ENCODE measurements at places on chromosomes 6 and 20.

GRCh38 chr20:56445130-56445529 lies 23.3 kb upstream of the RTF2 start:
- DNase-seq = no peak

DNA sequence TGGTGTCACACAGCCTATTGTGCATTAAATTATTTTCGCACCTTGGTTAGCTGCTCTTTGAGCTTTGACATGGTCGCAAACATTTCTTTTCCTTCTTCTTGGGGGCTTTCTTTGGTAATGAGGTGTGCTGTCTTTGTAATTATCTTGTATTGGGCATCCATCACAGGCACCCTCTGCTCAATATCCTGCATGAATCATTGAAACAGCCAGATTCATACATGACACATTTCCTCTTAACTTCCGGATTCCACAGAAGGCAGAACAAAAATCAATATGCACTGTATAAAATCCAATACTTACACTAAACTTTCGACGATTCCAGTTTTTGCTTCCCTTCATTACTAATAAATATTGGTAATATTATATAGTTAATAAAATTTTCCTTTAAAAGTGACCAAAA lies 175.6 kb downstream of the SYNE1 start:
- DNase-seq = no peak

DNA sequence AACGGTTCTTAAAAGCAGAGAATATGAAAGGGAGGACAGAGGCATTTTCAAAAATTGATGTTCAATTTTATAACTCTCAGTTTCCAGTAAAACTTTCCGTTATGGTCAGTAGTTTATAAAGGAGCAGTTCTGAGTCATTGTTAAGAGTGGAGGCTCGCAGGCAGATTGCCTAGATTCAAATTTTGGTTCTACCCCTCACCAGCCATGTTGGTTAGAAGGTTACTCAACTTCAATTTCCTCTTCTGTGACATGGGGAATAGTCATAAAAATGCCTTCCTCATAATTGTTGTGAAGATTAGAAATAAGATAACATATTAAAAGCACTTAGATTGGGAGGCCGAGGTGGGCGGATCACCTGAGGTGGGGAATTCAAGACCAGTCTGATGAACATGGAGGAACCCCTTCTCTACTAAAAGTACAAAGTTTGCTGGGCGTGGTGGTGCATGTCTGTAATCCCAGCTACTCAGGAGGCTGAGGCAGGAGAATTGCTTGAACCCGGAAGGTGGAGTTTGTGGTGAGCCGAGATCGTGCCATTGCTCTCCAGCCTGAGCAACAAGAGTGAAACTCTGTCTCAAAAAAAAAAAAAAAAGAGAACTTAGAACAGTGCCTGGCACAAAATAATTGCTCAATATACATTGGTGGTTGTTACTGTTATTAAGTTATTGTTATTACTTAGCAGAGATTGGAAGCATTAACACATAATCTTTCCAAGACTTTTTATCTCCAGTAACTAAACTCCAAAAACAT lies 348.9 kb downstream of the NRN1 start:
- DNase-seq = no peak

GRCh38 chr20:45055056-45055455 lies 45.9 kb downstream of the KCNS1 start:
- no peak for DNase-seq

GRCh38 chr6:168718821-168719475 lies 278.0 kb downstream of the SMOC2 start:
- no peak for DNase-seq

GRCh38 chr6:126010040-126010439 lies 23.7 kb downstream of the TRMT11 start:
- no peak for DNase-seq

DNA sequence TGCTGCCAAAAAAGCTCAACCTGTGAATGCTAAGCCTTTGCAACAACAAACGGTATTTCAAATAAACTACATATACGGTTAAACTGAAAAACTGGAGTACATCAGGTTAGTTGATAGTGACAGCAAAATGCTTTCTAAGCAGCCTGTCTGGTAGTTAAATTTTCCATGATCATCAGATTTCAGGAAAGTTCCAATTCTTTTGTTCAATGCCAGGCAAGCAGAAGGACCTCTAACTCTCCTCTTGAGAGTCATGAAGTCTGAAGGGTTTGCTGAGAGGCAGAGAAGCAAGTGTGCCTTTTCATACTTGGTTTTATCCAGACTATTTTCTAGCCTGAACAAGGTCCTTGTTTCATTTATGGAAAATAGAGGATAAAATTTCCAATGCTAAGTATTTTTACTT lies 4.5 kb downstream of the FLRT3 start:
- DNase-seq = no peak

DNA sequence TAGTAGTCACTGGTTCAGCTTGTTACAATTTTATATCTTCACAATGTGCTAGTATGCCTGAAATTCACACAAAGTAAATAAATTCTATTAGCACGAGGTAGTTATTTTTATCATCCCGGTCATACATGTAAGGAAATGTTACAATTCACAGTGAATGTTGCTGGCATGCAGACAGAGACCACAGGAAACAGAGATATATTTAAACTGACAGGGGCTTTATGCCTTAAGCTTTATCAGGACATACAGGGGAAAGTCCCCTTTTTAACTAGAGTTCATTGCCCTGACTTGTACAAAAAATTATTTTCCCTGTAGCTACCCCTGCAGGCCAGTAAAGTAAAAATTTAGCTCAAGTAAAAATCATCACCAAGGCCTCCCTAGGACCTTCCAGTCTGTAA lies 712.0 kb upstream of the NRSN1 start:
- DNase-seq = peak; percentile 30

DNA sequence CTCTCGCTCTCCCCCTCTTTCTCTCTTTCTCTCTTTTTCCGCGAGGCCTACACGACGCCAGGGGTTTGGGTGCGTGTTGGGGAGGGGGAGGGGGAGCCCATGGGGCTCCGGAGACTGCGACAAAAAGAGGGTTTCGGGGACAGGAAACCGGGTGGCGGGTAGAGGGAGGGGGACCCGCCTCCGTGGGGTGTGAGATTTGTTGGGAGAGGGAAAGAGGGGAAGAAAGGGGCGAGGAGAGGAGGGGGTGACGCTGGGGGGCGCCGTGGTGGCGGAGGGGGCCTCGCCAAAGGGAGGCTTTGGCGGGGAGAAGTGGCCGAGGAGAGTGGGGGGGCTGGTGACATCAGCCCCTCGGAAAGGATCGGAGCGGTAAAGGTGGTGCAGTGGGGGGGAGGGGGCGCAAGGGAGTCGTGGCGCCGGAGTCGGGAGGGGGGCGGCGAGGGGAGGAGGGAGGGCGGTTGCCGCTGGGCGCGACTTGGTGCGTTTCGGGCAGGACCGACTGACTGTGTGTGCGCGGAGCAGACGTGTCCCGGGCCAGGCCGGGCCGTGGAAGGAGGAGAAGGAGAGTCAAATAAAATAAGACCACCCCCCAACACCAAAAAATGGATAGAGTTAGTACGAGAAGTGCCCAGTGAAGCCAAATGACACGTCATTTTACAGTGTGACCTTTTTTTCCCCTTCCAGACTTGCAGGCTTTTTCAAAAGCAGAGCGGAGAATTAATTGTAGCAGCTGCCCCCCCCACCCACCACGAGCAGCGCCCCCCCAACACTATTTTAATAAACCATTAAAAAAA lies 39.8 kb downstream of the GNAS start:
- peak; percentile 91 for DNase-seq

DNA sequence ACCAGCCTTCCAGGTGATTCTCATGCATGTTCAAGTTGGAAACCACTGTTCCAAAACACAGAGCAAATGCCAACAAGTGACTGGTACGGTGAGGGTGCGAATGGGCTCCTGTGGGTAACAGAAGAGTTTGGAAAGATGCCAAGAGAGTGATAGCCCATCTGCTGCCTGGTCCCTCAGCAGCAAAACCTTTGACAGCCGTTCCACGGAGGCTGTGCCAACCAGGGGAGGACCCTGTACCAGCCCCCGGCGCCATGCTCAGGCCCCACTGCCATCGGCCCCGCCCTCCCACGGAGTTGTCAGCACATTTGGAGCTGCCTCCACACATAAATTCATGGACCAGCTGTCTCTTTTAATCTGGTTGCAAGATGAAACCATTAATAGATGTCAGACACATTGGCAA lies 4.4 kb upstream of the PTPRT start:
- no peak for DNase-seq

- no peak for DNase-seq
Measured at GRCh38 chr20:8334641-8335040, 202.6 kb downstream of the PLCB1 start.

DNA sequence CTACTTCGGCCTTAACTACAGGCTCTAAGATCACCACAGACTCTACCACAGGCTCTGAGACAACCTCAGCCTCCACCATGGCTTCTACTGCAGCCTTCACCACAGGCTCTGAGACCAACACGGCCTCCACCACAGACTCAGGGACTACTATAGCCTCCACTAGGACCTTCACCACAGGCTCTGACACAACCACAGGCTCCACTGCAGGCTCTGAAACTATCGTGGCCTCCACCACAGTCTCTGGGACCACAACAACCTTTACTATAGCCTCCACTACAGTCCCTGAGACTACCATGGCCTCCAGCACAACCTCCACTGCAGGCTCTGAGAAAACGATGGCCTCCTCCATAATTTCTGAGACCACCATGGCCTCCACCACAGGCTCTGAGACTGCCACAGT lies 15.3 kb downstream of the MUC22 start:
- DNase-seq = no peak

- no peak for DNase-seq
Measured at GRCh38 chr6:56821005-56821432, 133.9 kb upstream of the BEND6 start.

DNA sequence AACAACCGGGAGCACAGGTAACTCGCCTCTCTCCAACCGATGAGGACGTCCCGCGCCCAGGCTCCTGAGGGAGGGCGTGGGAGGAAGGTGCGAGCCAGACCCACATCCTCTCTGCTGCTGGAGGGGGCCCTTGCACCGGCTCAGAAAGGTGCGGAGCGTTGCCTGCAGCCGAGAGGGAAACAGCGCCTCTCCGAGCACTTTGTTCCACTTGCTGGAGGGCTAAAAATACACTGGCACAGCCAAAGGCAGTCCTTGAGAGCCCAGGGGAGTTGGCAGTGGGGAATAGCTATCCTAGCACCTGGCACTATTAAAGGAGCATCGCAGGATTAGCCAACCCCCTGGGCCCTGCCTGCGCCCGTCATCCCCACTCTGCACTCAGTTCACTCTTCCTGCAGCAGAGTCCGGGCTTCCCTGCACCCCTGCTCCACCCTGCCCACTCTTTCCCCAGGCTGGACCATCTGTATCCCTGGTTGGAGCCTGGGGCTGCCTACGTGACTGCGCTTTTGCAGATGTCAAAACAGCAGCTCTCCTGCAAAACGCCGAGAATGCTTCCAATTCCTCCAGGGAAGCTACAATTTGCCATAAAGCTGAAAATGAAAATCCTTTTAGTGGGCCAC lies 108.9 kb downstream of the SNX5 start:
- DNase-seq = no peak

DNA sequence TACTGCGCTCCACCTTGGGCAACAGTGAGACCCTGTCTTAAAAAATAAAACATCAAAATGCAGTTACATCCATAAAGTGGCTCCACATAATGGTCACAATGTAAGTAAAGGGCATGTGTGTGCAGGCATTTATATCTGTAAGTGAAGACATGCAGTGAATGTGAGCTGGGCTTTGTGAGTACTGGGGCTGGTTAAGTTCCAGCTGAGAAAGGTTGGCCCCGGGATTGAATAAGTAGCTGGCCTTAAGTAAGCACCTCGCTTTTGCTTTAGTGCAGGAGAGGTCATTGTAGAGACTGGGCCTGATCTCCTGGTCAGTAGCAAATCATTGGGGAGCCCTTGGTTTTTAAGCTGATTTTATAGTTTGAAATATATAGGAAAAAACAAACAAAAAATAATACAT lies 8.0 kb downstream of the QKI start:
- DNase-seq = no peak

DNA sequence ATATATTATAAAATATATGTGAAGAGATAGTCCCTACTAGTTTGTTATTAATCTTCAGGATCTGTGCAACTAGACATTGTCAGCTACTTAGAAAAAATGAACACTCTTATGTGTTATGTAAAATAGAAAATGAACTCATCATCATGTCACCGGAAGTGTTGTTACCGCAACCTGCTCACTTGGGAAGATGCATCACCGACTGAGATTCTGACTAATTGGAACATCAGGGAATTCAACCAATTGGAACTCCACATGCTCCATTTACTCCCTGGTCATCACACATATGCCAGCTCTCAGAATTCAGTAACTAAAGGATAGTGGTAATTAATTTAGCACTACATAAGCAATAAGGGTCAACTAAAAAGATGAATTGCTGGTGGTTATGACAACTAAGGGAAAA lies 16.7 kb upstream of the B3GAT2 start:
- no peak for DNase-seq

GRCh38 chr20:19253316-19253715 lies 40.9 kb downstream of the SLC24A3 start:
- DNase-seq = no peak

DNA sequence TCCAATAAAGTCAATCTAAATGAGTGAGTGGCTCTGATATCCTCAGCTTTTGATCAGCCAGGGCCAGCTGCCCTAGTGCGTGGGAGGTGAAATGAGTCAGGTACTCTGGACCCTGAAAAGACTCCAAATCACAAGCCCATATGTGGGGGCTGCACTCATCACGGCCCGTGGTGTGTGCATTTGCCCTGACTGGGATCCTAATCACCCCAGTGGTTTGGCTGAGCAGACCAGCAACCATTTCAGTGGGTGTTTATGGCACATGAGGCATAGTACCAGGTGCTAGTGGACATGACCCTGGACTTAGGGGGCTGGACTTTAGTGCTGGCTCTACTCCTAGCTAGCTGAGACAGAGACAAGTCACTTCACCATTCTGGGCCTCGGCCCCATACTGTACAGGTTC lies 39.4 kb downstream of the SCML4 start:
- DNase-seq = no peak

DNA sequence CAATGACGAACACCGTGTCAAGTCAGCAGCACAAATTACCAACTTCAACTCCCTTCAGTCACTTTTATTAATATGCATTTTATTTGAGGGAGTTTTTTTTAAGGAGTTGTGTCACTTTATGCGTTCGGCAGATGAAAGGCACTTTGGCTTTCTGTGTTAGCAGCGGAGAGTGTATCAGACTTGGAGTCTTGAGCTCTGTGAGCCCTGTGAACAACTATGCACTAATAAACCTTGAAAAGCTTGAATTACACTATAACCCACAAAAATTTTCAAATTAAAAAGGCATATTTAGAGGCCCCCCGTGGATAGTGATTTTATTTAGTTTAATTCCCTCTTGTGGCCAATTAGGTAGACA lies 335.3 kb upstream of the NT5E start:
- peak; percentile 34 for DNase-seq

Measured in right hindlimb (tissue), 1 donor.